CD8-positive, alpha-beta T cell (primary cell): ENCODE measurements at places on chromosomes 3 and 15.

- no peak for DNase-seq
These were observed 6.0 kb downstream of the MRAS start for GRCh38 chr3:138354376-138354775.

DNA sequence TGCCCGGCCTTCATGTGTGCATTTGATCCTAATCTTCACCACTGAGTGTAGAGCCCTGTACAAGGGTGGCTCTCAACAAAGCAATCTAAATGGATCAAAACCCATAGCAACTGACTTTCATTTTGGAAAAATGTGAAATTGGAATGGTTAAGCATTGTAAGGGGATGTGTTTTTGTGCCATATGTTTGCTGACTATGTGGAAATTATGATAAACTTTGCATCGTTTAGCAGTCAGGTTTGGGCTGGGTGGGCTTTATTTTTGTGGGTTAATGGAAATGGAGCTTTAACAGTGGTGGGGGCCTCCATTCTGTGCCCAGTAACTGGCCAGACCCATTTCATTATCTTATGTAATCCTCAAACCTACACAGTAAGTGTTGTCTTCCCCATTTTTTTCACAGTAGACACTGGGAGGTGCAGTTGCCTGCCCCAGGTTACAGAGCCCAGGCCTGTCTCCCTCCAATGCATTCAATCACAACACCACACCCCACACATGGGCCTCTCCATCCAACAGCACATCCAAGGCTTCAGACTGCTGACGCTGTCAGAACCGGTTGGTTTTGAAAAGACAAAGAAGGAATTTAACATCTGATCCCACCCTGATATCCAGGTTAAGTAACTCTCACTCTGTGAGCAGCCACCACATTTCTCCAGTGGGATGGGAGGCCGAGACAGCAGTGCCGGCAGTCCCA is 136.3 kb upstream of the ABHD17C start:
- no peak for DNase-seq

- DNase-seq = peak; percentile 22
These were observed 72.0 kb downstream of the CCNL1 start for GRCh38 chr3:157087780-157088600.

DNA sequence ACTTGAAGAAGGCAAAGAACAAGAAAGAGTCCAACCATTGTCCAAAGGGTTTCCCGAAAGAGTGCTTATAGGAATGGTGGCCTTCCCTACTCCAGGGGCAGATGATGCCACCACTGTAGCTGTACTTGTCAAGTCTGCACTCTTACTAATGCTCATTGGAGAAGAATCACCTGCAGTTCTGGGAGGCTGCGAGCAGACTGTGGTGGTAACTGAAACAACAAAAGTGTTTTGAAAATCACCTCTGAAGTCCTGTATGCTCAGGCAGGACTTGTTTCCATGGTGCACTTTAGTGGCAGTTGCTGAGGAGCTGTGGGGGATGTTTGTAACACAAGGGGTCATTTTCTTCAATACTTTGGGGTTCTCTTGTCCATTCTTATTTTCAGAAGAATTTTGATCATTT is 36.0 kb downstream of the USF3 start:
- DNase-seq = no peak

DNA sequence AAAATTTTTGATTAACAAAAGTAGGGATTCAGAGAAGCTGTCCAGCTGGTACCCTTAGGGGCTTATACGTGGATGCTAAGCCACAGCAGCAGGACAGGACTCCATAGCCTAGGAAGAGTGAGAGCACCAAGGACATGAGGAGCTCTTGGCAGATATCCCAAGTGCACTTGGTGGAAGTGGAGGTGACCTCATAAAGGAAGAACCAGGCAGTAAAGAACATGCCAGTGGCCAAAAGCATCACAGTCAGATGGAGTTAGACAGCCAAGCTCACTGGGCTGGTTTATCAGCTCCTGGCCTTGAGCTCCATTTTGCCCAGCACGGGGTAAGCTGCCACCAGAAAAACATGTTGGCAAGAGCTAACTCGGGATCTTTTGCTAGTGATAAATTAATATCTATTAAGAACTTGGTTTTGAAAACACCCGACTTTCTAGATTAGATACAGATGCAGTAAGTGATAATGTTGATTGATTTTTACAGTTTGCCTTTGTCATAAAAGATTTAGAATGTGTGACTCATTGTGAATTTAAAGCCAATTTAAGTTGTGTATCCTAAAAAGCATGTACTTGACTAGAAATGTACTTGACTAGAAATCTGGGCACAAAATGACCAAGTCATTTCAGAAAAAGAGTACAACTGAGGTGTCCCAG is 108.0 kb downstream of the CMSS1 start:
- no peak for DNase-seq

DNA sequence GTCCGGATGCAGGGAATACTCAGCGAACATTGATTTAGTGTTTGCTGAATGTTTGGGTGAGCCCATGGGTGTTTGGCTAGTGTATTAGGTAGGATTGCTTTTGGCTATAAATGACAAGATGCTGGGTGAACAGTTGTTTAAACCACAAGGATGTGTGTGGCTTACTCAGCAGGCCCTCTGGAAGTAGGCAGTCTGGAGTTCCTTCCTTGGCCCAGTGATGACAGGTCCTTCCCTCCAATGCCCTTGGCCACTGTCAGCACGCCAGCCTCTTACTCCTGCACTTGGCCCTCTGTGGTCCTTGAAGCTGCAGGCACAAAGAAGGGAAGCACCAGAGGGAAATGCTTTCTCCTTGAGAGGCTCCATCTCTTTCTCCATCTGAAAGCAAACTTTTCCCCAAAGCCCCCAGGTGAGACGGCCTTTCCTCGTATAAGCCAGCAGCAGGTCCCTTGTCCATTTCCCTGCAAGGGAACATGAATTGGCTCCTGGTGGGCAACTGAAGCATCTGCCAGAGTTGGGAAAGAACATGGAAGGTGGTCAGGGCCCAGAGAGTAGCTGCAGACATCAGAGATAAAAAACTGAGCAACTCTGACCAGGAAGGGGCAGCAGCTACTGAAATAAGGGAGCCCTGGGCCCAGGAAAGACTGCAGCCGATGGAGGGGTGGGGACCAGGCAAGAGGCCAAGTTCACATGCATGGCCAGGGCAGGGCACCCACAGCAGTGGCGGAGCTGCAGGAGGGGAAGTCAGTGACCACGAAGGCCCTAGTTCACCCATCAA is 105.0 kb downstream of the TPRA1 start:
- DNase-seq = no peak

DNA sequence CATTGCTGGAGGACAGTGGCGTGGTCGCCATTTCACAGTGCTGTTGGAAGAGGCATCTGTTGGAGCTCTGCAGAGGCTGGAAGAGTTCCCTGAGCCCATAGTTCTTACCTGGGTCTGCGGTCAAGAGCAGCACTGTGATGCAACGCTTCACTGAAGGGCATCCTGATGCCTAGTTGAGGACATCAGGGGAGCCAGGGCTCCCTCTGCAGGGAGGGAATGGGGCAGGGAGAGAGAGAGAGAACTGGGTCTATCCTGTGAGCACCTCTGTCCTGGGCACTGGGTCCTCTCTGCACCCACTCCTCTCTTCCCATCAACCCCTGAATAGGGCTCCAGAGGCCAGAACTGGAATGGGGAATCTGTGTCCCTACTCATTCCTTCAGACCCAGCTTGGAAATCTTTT is 23.9 kb upstream of the MOBP start:
- no peak for DNase-seq

DNA sequence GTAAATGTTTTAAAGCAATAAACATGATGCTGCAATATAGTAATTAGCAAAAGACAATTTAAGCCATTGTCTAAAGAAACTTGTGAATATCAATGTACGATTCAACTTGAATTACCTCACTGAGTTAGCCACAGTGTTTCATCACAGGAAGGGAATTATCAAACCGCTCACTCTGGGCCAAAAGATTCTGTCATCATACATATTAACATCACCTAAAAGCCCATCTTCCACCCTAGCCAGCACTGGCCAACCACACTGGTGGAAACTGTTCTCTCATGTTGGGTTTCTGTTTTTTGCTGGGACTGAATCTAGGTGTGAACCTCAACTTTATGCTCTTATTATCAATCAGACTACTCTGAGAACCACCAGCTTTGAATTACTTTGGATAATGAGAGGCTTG is 497.7 kb upstream of the THBS1 start:
- no peak for DNase-seq

- no peak for DNase-seq
These were observed 40.2 kb downstream of the P2RY1 start for GRCh38 chr3:152874896-152875749.

DNA sequence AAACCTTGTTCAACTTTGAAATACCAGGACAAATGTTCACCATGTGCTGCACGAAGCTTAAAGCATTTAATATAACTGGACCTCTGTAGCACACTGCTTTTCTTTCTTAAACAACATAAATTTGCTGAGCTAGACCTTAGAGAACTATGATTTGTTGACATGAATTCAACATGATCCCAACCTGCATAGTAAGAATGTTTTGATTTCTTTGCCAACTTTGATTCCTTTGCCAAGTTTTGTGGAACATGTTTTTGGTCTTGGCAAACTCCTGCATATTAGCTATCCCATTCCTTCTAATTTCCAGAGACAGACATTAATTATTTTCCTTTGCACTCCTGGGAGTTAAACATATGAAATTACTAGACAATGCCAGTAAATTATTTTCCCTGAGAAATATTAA is 197.2 kb upstream of the RBMS3 start:
- DNase-seq = no peak

GRCh38 chr3:42159706-42160472 is 68.7 kb downstream of the TRAK1 start:
- DNase-seq = no peak

GRCh38 chr15:31088672-31089367 is 12.7 kb downstream of the TRPM1 start:
- no peak for DNase-seq

DNA sequence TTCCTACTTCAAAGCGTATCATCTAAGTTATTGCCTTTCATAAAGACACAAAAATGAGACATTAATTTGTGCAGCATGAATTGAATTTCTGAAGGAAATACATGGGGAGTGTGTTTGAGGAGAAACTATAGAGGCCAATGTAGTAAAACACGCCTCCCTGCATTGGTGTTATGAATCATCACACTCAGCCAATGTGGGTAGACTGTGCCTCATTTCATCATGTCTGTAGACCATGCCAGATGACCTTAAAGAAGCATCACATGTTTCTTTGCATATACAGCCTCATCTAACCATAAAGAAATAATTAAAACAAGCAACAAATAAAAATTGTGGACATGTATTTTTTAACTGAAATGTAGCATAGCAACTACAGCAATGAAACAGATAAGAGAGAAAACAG is 486.0 kb upstream of the ADAMTS9 start:
- DNase-seq = no peak

GRCh38 chr3:52036222-52036694 is 20.1 kb downstream of the DUSP7 start:
- DNase-seq = no peak

GRCh38 chr3:52325686-52326085 is 9.6 kb downstream of the DNAH1 start:
- no peak for DNase-seq

DNA sequence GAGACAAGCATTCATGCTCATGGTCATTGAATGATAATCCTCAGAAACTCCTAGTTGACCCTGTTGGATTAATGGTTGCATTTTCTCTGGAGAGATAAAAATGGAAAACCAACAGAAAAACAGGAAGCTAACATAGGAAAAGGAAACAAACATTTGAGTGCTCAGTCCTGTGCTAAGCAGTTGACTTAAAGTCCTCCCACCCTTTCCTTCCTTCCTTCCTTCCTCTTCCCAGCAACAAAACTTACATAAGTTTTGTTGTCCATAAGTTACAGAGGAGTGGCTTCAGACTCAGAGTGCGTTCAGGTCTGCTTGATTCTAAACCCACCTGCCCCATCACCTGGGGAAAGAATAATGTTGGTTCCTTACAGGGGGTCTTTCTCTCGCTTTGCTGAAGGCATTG is 163.8 kb upstream of the RGMA start:
- DNase-seq = no peak

- DNase-seq = no peak
These were observed 1.1 kb downstream of the ANPEP start for GRCh38 chr15:89813381-89814111.

DNA sequence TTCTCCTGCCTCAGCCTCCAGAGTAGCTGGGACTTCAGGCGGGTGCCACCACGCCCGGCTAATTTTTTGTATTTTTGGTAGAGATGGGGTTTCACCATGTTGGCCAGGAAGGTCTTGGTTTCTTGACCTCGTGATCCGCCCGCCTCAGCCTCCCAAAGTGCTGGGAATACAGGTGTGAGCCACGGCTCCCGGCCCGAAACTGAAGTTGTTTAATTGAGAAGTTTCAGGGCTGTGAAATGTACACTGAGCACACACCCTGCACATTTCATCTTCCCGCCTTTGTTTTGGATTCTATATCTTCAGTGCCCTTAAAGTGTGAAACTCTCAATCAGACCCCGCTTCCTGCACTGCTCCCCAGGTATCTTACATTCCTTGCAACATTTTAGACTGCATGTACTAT is 149.1 kb downstream of the FNDC3B start:
- no peak for DNase-seq

- no peak for DNase-seq
These were observed 6.4 kb downstream of the ITIH4 start for GRCh38 chr3:52824037-52824436.

GRCh38 chr3:179174316-179174715 is 26.2 kb downstream of the PIK3CA start:
- DNase-seq = no peak

DNA sequence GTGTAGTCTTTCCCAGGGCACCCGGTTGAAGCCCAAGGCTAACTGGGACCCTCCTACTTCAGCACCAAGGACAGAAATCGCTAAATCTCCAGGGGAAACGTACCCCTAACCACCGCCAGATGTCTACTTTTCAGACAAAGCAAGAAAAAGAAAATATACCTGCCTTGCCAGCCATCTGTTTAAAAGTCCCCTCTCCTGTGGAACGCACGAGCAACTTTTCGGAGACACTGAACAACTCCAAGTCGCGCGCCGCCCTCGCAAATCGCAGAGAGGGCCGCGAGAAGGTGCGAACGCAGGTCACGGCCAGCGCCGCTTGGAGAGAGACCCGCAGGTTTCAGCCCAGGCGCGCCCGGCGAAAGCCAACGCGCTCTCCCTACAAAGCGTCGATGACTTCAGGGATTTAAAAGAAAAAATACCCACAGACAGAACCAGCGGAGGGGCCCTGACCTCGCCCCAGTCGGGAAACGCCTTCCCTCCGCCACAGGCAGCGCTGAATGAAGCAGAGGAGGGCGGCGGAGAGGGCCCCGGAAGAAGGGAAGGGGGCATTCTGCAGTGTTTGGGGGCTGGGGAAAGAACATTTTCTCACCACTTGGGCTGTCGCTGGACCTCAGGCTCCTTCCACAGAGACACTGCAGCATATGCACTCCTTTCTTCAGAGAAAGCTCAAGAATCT is 213.1 kb downstream of the FGF12 start:
- no peak for DNase-seq
